NCI-H2171 (cell line): ENCODE measurements at places on chromosomes 1 and 21.
A peak's percentile ranks its signal among the peaks of the same experiment; 100 is the strongest.

- no peak for DNase-seq
Measured at GRCh38 chr1:38061290-38061689, 14.7 kb upstream of the POU3F1 start.

GRCh38 chr1:210800756-210801155 lies 333.2 kb downstream of the KCNH1 start:
- no peak for DNase-seq

DNA sequence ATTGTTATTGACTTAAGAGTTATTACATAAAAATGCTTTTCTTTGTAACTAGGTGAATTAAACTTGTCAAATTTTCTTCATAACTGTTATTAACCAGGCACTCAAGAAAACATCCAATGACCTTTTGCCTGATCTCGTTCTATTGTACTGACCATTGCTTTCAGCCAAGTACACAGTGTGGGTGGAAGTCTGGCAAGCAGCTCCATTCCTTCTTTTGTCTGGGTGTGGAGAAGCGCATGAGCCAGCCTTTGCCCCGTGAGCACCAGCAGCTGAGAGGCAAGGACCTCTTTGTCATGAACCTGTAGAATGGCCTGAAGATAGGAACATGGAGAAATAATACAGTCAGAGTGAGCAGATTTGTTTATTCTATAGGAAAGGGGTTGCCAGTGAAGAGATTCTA lies 57.5 kb downstream of the IARS2 start:
- DNase-seq: no peak

GRCh38 chr1:93607814-93608186 lies 73.8 kb downstream of the BCAR3 start:
- no peak for DNase-seq

- DNase-seq: no peak
Measured at GRCh38 chr1:50271337-50271736, 151.9 kb downstream of the DMRTA2 start.

GRCh38 chr1:88595355-88596002 lies 88.6 kb upstream of the PKN2 start:
- DNase-seq: no peak

- DNase-seq: no peak
Measured at GRCh38 chr1:17867470-17867869, 112.3 kb downstream of the ACTL8 start.

GRCh38 chr1:31762726-31763670 lies 1.1 kb downstream of the ADGRB2 start:
- peak; percentile 85 for DNase-seq

- DNase-seq: no peak
Measured at GRCh38 chr1:42128499-42128898, 24.7 kb upstream of the GUCA2B start.

GRCh38 chr1:30324251-30325084 lies 398.9 kb downstream of the MATN1 start:
- DNase-seq: no peak

DNA sequence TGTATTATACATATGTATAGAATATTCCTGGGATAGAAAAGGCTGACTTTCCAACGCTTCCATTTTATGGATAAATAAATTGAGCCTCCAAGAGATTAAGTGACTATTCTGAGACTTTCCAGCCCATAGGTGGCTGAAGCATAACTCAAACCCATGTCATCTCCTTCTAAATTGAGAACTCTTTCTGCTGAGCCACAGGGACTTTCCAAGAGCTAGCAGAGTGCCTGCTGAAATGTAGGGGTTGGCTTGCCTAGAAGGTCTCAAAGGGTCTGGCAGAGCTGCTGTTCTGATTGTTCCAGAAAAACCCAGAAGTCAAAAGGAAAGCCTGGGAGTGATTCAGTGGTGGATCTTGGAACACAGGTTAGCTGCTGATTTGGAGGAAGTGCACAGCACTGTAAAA lies 146.4 kb upstream of the BEND5 start:
- no peak for DNase-seq

DNA sequence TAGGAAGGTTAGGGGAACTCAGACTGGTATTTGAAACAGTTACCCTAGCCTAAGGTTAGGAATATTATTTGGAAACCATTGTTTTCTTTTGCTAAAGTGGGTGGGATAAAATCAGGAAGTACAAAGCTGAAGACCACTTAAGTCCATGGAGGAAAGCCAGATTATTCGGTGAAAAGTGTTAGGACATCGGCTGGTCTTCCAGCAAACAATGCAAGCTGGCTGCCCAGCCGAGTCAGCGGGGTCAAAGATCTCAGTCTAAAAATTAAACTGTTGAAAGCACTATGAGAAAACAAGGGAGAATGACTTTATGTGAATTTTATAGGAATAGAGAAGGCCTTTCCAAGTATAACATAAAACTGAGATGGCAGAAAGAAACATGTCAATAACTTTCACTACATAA lies 231.7 kb downstream of the KCNJ6 start:
- DNase-seq: no peak

DNA sequence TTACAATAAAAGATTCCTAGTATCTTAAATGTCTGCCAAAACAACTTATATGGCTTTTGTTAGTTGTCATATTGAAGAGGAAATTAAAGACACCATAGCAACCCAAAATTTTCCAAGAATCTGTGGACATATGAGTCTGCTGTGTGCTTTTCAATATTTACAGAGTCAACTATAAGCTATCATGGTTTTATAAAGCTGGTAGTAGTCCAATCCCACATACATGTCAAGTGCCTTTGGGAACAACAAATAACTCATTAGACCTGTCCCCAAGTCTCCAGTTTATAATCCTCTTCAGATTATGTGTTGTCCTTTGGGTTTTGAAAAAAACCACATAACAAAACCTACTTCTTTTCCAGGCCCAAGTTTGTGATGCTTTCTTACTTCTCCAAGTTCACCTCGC lies 293.8 kb upstream of the USP25 start:
- DNase-seq: no peak

GRCh38 chr1:90045853-90046563 lies 51.1 kb downstream of the ZNF326 start:
- no peak for DNase-seq

DNA sequence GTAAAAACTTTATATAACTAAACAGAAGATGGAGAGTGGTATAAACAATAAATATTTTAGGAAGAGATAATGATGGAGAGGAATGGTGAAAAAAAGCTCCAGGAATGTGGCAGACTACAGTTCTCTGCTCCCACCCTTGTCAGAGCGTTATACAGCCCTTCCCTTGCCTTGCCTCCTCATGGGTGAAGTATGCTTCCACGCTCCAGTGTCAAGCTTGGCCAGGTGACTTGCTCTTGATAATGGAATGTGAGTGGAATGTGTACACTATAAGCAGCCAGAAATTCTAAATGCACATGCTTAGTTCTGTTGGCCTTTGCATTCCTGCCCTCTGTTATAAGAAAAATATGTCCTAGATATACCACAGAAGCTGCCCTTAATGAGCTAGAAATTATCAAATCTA lies 24.7 kb upstream of the POGK start:
- no peak for DNase-seq

- peak; percentile 98 for DNase-seq
Measured at GRCh38 chr1:39845569-39846566, 37.4 kb downstream of the TRIT1 start.

DNA sequence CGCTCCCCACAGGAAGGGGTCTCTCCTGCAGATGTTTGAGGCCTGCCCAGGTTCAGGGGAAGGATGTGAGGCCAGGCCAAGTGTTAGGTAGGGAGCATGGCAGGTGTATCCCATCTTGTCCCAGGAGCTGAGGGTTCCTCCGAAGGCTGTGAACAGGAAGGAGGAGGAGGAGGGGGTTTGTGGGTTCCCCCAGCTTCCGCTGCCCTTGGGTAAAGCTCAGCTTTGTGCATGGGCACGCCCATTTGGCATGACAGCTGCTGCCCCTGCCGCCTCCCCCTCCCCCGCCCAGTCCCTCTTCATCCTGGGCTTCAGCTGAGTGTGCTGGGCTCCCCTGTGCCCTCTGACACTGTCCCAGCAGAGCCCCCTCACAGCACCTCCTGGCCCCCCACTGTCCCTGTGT lies 25.5 kb downstream of the TNFRSF8 start:
- no peak for DNase-seq

DNA sequence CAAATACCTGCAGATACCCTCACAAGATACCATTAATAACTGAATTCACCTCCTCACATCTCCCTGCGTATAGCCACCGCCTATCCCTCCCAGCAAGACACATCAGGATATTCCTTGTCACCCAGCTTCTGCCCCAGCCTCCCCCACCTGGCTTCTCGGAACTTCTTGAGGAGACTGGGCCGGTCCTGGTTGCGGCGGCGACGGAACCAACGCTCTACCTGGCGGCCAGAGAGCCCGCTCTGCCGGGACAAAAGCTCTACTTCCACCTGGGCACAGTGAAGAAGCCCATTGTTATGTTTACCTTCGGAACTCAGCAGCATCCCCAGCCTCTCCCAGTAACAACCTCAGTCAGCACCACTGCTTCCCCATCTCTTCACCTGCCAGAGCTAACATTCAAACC lies 6.7 kb downstream of the CERS2 start:
- no peak for DNase-seq

DNA sequence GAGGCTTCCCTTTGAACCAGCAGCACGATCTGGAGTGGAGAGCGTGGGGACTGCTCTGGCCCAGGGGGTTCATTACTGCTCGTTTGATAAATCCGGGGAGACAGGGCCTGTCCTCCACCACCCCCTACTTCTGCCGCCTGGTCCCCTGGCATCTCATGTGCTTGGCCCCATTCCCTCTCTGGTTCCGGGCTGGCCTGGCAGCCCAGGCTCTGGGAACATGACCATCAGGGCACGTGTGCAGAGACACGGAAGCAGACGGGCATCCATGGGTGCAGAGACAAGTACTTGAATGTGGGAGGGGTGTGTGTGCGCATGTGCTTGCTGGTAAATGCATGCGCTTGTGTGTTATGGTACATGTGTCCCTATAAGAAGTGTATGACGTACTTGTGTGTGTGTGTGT lies 75.5 kb downstream of the KIRREL1 start:
- DNase-seq: no peak

DNA sequence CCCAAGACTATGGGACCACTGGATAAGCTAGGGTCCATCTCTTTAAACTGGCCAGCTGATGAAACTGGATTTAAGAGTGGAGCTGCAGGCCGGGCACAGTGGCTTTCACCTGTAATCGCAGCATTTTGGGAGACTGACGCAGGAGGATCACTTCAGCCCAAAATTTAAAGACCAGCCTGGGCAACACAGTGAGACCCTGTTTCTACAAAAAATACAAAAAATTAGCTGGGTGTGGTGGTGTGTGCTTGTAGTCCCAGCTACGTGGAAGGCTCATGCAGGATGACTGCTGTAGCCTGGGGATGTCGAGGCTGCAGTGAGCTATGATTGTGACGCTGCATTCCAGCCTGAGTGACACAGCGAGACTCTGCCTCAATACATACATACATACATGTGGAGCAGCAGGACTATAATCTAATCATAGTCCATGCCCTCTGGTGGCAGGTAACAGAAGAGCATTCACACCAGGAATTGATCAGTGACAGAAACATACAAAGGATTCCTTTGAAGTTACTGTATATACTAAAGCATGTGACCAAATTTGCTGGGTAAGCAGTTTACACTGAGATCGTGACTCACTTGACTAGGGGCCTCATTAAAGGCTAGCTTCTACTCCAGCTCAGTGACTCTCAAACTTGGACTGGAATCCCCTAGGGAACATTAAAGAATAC lies 101.5 kb upstream of the SLFNL1 start:
- no peak for DNase-seq

DNA sequence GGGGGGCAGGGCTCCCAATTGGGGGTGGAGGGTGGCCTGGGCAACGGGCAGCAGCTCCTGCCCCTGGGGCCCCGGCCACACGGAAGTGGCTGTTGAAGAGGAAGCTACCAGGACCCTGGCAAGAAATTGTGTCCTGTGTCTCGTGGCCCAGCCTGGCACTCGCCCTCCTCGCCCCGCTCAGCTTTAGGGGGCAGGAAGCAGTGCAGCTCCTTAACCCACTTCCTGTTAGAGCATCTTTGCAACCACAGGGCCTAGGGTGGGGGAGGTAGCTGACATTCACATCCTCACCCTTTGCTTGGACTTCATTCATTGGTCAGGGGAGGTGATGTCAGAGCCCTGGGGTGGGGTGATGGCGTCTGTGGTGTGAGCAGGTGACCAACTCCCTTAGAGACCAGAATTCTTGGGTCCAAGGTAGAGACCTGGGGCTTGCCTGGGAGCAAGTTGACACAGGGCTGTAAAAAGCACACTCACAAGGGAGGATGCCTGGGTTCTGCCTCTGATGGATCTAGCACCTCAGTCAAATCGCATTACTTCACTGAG lies at the start of gene ARHGAP30:
ARHGAP30 (minus strand) TSS at position 161 of the 540 bp plus-strand sequence. CDS start 267 bp downstream, outside the sequence.
- DNase-seq: no peak

DNA sequence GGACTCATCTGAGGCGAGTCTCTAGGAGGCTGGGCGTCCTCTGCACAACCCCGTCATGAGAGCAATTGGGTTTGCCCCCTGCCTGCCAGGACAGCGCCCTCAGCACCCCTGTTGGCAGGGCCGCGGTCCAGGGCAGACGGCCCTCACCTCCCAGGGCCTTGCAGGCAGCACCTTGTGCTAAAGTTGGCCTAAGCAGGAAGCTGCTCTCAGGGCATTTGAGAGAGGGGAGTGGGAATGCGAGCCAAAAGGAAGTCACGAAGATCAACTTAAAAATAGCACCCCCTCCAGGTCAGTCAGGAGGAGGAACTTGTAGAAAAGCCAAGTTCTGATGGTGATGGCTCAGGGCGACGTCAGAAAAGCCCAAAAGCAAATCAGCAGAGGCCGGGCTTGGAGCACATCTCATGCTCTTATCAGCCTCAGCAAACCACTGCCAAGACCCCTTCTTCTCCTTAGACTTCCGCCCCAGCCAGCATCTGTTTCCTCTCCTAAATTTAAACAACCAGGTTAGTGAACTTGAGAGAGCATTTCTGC lies 12.6 kb upstream of the ADORA3 start:
- DNase-seq: no peak

GRCh38 chr1:54965624-54966340 lies 14.6 kb upstream of the TMEM61 start:
- no peak for DNase-seq

- DNase-seq: no peak
Measured at GRCh38 chr1:172071746-172072145, 230.4 kb downstream of the DNM3 start.

GRCh38 chr1:905071-905749 lies 18.5 kb upstream of the SAMD11 start:
- no peak for DNase-seq

- DNase-seq: no peak
Measured at GRCh38 chr1:7616953-7617352, 154.1 kb upstream of the VAMP3 start.

GRCh38 chr1:37305841-37306240 lies 168.5 kb upstream of the ZC3H12A start:
- no peak for DNase-seq

- DNase-seq: no peak
Measured at GRCh38 chr1:226779561-226779960, 40.5 kb upstream of the ITPKB start.
